ENCODE measurements at places on chromosomes 1 and 21.

DNA sequence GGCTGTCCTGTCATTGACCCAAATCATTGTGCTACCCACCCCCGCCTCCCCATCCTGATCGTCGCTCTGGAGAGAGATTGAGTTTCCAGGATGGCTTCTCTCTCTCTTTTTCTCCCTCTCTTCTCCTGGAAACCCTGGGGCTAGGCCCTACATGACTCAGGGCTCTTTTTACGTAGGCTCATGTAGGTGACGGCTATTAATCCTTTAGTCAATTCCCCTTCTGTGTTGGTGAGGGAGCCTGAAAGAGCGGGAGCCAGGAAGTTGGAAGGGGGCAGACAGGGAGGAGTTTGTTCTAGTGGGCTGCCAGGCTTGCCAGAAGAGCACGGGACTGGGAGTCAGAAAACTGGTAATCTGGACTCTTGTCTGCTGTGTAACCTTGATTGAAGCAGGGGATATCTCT, 9.7 kb downstream of the ATP2B4 start:
- DNase-seq: no peak

- no peak for DNase-seq
These were observed 3.3 kb downstream of the CCSAP start for GRCh38 chr1:229339520-229339919.

GRCh38 chr21:38741950-38742256, 63.8 kb upstream of the ETS2 start:
- DNase-seq: no peak

GRCh38 chr1:162006081-162006480, 17.6 kb downstream of the OLFML2B start:
- no peak for DNase-seq

GRCh38 chr1:15343729-15344128, 66.0 kb upstream of the EFHD2 start:
- DNase-seq: peak; percentile 79

GRCh38 chr1:115496904-115497527, 144.8 kb upstream of the VANGL1 start:
- no peak for DNase-seq

GRCh38 chr1:1617925-1618324, 2.6 kb downstream of the MIB2 start:
- DNase-seq: no peak

DNA sequence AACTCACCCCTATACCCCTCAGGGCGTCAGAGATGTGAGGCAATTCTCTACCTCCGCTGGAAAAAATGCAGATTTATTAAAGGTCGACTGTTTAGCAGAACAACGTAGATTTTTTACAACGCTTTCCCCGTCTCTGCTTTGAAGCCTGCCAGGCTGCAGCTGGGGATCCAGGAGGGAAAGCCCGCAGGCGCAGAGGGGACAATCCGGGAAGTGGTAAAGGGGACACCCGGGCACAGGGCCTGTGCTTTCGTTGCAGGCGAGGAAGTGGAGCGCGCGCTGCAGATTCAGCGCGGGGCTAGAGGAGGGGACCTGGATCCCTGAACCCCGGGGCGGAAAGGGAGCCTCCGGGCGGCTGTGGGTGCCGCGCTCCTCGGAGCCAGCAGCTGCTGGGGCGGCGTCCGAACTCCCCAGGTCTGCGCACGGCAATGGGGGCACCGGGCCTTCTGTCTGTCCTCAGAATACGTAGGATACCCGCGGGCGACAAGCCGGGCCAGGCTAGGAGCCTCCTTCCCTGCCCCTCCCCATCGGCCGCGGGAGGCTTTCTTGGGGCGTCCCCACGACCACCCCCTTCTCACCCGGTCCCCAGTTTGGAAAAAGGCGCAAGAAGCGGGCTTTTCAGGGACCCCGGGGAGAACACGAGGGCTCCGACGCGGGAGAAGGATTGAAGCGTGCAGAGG, 5.5 kb downstream of the SIM2 start:
- no peak for DNase-seq

- no peak for DNase-seq
These were observed 30.3 kb downstream of the TEX35 start for GRCh38 chr1:178543290-178543607.

- no peak for DNase-seq
These were observed 127.2 kb upstream of the ADAR start for GRCh38 chr1:154735061-154735803.

GRCh38 chr1:41633764-41634163, 149.3 kb upstream of the EDN2 start:
- peak; percentile 2 for DNase-seq
